ENCODE measurements at places on chromosomes 13 and 19. TPM values are rescaled to one million over a fixed set of nuclear protein-coding genes. Genes with fewer than 3 reads are reported as not detected.

Gene ZNF730
- 0.84 TPM for total RNA-seq

Gene PCDH17
- total RNA-seq, result 20.8 TPM

Gene PINLYP
- total RNA-seq, result 10.1 TPM

Gene GAPDHS
- total RNA-seq, result not detected

Gene FGF9
- 0.62 TPM for total RNA-seq

Gene PRR36
- total RNA-seq, result not detected

Gene CEACAM8
- total RNA-seq, result 0.19 TPM

Gene ZNF296
- total RNA-seq, result 0.45 TPM

Gene PDE4C
- total RNA-seq, result 1.7 TPM

Gene LENG8
- total RNA-seq, result 166 TPM

Gene CALR3
- not detected for total RNA-seq

Gene DOHH
- 7.9 TPM for total RNA-seq

Gene NLRP9
- total RNA-seq, result not detected

Gene PGLYRP2
- not detected for total RNA-seq

Gene GGN
- total RNA-seq, result 4.7 TPM

Gene DDA1
- 21.4 TPM for total RNA-seq

Gene FGF14
- total RNA-seq, result 4.6 TPM

Gene ZNF534
- 1.1 TPM for total RNA-seq

Gene FXYD1
- total RNA-seq, result 179 TPM

Gene ICAM1
- total RNA-seq, result 43.6 TPM

Gene TMEM59L
- total RNA-seq, result 0.97 TPM

Gene CRLF1
- 34.3 TPM for total RNA-seq

Gene DCAF15
- 21.8 TPM for total RNA-seq

Gene NXNL1
- total RNA-seq, result not detected

Gene C13orf42
- not detected for total RNA-seq

Gene ANGPTL8
- not detected for total RNA-seq

Gene SULT2A1
- total RNA-seq, result not detected

Measured in aorta (tissue), 5 donors.